ENCODE measurements at places on chromosomes 5 and 9.

DNA sequence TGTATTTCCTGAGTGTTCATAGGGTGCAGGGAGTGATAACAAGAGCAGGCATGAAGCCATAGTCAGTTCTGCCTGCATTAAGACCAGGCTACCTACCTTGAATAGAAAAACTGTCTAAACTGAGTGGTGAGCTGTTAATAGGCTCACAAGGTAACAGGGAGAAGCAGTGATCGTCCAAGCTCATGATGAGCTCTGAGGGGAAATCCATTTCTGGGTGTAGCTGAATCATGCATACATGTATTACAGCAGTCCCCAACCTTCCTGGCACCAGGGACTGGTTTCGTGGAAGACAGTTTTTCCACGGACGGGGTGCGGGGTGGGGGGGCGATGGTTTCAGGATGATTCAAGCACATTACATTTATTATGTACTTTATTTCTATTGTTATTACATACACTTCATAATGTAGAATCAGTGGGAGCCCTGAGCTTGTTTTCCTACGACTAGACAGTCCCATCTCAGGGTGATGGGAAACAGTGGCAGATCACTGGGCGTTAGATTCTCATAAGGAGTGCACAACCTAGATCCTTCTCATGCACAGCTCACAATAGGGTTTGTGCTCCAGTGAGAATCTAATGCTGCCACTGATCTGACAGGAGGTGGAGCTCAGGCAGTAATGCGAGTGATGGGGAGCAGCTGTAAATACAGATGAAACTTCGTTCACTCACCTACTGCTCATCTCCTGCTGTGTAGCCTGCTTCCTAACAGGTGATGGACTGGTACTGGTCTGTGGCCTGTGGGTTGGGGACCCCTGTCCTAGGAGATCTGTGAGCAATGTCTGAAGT, 100.0 kb upstream of the IL6ST start:
- no peak for DNase-seq

DNA sequence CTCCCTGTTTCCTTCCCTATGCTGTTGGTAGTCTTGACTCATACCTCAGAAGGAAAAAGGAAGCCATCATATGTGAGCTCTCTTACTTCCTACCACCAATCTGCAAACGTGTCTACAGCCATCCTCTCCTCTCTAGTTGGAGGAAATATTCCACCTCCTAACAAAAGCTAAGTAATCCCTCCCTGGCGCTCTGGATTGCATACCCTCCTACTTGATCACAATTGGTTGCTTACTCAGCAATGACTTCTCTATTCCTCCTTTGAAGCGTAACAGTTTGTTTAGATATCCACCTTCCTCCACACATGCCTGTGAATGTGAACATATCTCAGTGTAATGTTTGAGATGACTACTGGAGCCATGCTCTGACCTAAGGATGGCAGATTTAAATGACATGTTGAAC, 18.2 kb downstream of the RUSC2 start:
- DNase-seq, result no peak

- DNase-seq, result no peak
Measured at GRCh38 chr5:39624268-39624886, 199.6 kb upstream of the DAB2 start.

- DNase-seq, result no peak
Measured at GRCh38 chr9:77944556-77945243, 86.9 kb downstream of the GNAQ start.

DNA sequence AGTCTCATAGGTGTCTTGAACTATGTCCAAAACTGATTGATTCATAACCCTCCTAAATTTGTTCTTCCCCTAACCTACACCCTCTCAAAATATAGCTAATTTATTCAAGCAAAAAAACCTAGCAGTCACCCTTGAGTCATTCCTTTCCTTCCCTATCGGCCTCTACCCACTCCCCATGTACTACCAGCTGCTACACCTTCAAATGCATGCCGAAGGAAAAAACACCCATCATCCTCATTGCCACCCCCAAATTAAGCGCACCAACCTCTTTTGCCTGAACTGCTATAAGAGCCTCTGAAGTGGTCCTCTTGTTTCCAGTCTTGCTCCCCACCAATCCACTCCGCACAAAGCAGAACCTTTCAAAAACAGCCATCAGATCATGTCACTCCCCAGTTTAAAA, 12.6 kb downstream of the LIFR start:
- DNase-seq, result no peak

GRCh38 chr9:68489646-68490045, 51.0 kb downstream of the TMEM252 start:
- DNase-seq, result no peak

GRCh38 chr5:134533115-134533815, 7.8 kb downstream of the JADE2 start:
- DNase-seq, result no peak

DNA sequence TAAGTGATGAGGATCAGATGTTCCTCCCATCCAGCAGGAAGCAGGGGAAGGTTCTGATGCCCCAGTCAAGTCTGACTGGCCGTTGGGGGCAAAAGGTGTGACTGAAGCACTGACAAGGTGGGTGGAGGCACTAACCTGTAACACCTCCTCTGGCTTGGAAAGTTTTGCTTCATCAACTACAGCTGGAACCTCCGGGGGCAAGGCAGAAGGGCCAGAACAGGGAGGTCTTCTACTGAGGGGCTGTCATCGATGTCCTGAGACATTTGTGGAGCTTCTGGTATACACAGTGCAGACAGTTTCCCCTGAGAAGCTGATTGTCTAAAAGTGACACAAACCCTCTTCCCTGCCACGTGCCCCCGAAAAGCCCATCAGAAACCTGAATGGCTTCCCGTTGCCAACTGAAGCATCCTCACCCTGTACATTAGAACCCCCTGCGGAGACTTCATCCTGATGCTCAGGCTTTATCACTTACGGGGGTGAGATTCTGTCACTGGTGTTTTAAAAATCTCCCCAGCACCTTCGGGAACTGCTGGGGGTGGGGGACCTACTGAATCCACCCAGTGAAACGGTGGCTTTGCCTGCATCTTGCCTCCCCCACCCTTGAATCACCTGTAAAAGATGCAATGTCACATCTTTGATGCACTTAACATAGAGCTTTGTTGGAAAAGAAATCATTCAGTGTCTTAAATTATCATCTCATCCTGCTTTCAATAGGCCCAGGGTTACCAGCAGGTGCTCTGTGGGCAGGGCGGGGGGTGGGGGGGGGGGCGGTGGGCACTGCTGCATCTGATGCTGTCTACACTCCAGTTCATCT, 24.6 kb downstream of the TRAF1 start:
- no peak for DNase-seq

DNA sequence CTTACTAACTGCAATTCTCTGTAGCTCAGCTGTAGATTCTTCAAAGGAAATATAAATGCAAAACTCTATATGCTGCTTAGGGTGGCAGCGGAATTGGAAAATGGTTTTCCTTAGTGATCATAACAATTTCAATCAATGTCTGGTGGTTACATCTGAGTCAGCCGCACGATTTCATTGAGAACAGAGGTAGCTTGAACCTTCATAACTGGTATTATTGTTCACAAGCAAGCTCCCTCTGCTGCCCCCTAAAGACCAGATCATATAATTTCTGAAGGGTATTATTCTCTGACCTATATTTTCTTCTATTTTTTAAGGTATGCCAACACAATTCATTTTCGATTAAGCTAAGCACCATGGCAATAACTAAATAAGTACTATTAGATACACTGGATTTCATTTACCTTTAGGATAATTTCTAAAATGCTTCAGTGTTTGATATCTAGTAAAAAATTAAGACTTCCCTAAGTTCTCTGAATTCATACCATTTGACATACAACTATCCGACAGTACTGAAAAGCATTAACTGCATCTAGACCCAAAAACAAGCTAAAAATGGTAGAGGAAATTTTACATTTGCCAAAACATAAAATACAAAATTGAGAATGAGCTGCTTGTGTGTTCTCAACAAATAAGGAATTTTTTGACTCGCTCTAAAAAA, 181.1 kb upstream of the SPEF2 start:
- DNase-seq, result no peak

- DNase-seq, result no peak
Measured at GRCh38 chr9:136336156-136336870, 9.0 kb downstream of the GPSM1 start.

DNA sequence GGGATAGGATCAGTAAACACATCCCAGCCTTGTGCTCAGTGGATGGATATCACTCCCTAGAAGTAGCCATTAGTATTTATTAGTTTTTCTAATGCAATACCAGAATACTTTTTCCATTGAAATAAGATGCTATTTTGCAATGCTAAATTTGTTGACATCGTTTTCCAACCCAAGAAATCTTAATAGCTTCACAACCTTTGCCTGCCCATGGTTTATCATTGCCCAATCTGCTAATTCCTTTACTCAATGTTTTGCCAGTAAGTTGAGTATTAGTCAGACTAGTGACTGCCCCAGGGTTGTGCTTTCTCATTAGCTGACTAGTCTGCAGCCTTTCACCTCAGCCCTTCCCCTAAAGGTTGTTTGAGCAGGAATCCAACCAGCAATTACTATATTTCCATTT, 62.9 kb downstream of the NREP start:
- no peak for DNase-seq

GRCh38 chr9:98989036-98990000, 45.6 kb downstream of the COL15A1 start:
- DNase-seq, result no peak

GRCh38 chr5:15441433-15442192, 58.4 kb upstream of the FBXL7 start:
- no peak for DNase-seq

- no peak for DNase-seq
Measured at GRCh38 chr9:6123416-6123815, 92.2 kb upstream of the IL33 start.

- no peak for DNase-seq
Measured at GRCh38 chr5:174612686-174613085, 111.7 kb upstream of the MSX2 start.

- DNase-seq, result no peak
Measured at GRCh38 chr9:125758986-125759763, 12.0 kb downstream of the PBX3 start.

- no peak for DNase-seq
Measured at GRCh38 chr9:23820451-23821374, 5.3 kb downstream of the ELAVL2 start.

GRCh38 chr9:29750062-29750461, 2176.8 kb upstream of the C9orf72 start:
- no peak for DNase-seq

GRCh38 chr5:126847826-126848251, 70.9 kb downstream of the LMNB1 start:
- DNase-seq, result no peak

GRCh38 chr5:127417528-127417927, 99.9 kb upstream of the PRRC1 start:
- DNase-seq, result no peak

DNA sequence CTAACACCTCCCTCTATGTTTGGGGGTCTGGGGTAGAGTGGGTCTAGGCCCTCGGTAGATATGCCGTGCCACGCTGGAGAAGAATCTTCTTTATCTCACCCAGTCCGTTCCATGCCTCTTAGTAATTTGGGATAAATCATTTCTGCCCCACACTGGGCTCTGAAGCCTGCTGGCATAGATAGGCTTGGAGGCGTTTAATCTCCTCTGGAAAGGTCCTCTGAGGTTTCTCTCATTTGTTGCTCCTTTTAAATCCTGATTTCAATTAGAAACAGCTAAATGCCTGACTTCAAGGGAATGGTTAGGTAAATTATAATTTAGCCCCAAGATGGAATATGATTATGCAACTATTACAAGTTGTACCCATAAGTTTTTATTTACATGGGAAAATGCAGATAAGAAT, 57.8 kb upstream of the AKNA start:
- DNase-seq, result no peak

GRCh38 chr5:103232393-103232999, 26.1 kb upstream of the MACIR start:
- peak; percentile 58 for DNase-seq

GRCh38 chr9:69431777-69432176, 106.8 kb downstream of the ENTREP1 start:
- DNase-seq, result no peak

- DNase-seq, result no peak
Measured at GRCh38 chr5:176743868-176744583, 66.3 kb upstream of the UNC5A start.

- DNase-seq, result peak; percentile 73
Measured at GRCh38 chr5:172106511-172107356, 81.3 kb downstream of the STK10 start.

- no peak for DNase-seq
Measured at GRCh38 chr5:1347571-1347970, 2.7 kb upstream of the CLPTM1L start.

- DNase-seq, result no peak
Measured at GRCh38 chr9:120650352-120650751, 63.9 kb downstream of the MEGF9 start.

DNA sequence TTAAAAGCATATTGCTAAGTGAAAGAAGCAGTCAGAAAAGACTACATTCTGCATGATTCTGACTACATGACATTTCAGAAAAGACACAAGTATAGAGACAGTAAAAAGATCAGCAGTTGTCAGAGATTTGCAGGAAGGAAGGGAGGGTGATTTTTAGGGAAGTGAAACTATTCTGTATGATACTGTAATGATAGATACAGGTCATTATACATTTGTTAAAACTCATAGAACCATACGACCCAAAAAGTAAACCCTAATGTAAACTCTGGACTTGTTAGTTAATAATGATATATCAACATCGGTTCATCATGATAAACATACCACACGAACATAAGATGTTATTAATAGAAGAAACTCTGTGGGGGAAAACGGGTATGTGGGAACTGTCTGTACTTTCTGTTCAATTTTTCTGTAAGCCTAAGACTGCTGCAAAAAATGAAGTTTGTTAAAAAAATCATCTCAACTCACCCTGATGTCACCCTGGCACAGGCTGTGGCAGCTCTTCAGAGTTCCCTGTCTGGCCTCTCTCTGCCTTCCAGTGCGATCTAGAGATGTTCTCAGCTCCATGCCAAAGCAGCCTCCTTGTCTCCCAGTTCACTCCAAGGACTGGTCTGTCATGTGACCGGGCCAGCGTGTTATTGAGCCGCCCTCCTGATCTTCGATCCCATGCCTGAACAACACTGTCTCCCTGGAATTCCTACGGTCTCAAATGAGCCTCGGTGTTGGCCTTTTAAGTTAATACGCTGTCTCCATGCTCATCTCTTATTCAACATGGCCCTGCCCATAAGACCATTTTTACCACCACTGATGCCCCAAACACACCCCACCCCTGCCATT, 35.4 kb downstream of the PRLR start:
- no peak for DNase-seq

GRCh38 chr9:101225271-101225670, 159.5 kb downstream of the BAAT start:
- no peak for DNase-seq

- no peak for DNase-seq
Measured at GRCh38 chr9:118882684-118883083, 486.6 kb downstream of the BRINP1 start.

- DNase-seq, result no peak
Measured at GRCh38 chr9:86907346-86907745, 40.0 kb downstream of the GAS1 start.

DNA sequence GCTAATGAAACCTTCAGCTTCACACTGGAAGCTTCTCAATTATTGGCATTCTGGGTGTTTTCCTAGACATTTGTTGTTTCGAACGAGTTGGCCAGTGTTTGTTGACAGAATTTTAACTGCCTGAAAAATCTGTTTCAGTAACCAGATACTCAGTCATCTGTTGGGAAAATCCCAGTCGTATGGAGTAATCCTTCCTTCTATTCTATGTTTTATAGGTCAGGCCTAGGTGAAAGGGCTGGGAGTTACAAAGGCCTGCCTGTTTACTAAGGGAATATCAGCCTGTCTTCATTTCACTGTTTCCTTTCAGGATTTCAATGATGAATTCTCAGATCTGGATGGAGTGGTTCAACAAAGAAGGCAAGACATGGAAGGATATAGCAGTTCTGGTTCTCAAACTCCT, 59.9 kb downstream of the GRAMD2B start:
- DNase-seq, result no peak

GRCh38 chr5:5141625-5142525, 1.7 kb downstream of the ADAMTS16 start:
- DNase-seq, result peak; percentile 63
